ENCODE measurements at places on chromosomes 4 and X.

DNA sequence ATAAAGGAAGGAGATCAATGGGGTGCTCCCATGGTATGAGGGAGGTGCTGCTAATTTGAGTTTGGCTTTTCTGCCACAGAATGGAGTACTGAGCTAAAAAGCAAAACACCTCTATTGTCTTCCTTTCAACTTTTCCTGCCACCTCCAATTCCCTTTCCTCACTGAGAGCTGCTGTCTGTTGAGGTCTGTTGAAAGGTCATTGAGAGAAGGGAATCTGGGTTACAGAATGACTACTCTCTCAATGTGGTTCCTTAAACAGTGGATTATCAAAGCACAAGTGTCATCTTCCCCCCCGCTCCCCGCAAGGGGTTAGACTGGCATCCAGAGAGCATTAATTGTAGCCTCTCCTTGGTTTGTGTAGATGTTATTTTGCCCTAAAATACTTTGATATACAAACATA is 10.7 kb downstream of the USP9X start:
- DNase-seq, result no peak

GRCh38 chrX:68690936-68691501 is 43.6 kb downstream of the STARD8 start:
- DNase-seq, result no peak

DNA sequence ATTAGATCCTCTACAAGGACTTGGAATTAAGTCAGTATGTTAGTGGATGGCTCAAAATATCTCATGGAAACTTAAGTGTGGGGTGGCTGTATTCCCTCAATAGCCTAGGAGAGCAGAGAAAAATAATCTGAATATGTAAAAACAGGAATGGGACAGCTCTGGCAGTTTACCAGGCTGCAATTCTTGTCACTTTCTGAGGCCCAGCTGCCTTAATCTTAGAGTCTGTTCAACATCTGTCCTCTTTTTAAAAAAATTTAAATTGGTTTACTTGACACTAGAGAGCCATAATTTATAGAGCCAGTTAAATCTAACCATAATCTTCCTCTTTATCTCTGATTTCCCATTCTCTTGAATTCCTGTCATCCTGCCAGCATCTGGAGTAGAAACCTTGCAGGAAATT is 109.2 kb upstream of the CXCL13 start:
- no peak for DNase-seq

GRCh38 chr4:56782019-56782418 is 39.5 kb downstream of the SPINK2 start:
- DNase-seq, result no peak

- no peak for DNase-seq
Observed at GRCh38 chr4:48914311-48914710, 7.7 kb upstream of the OCIAD2 start.

- no peak for DNase-seq
Observed at GRCh38 chrX:71107762-71108360, 1.3 kb upstream of the CXorf65 start.

DNA sequence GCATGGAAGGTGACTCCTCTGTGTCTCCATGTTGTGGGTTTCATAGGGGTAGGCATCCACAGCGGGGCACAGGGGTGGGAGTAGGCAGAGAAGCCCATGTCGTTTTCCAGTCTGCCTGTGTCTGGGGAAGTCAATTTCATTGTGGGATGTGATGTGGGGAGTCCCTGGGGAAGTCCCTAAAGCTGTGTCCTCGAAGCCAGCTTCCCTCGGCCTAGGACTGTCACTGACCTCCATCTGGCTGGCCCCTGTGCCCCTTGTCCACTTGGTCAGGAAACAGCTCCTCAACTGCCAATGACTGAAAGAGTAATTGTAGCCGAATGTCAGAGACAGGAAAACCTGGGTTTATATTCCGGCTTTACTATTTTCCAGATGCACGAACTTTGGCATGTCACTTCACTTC is 109.6 kb downstream of the DRD5 start:
- DNase-seq, result no peak

DNA sequence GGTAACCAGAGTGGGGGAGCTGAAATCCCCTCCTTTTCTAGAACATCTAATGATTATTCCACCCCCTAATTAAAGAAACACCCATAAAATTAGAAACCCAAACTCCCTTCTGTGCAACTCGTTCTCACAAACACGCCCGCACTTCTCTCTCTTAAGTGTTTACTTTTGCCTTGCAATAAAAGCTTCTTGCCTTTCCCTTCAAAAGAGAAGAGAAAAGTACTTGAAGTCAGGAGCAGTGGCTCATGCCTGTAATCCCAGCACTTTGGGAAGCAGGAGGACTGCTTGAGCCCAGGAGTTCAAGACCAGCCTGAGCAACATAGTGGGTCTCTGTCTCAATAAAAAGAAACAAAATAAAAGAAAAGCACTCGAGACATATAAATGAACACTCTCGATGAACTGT is 3.6 kb upstream of the GPR173 start:
- no peak for DNase-seq

- peak; percentile 1 for DNase-seq
Observed at GRCh38 chr4:76214177-76214675, 602 bp upstream of the SCARB2 start.

GRCh38 chr4:83043801-83044407 is 8.9 kb downstream of the COPS4 start:
- no peak for DNase-seq

DNA sequence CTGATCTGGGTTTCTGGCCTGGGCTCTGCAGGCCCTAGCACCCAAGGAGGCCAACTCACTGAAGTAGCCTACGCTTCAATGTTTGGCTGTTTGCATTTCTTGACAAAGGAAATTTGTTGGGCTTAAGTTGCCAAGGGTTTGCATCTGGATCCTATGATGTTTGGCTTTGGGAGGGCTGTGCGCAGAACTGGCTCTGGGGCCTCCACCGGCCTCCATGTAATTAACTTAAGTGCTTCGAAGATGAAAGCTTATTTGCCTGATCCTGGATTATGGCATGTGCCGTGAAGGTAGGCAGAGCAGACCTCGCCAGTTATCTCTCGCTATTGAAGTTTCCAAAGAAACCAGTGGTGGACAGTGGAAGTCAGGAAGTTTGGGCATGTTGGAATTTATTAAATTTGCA is 124.3 kb upstream of the STX18 start:
- no peak for DNase-seq

GRCh38 chrX:111199505-111199904 is 70.8 kb downstream of the CAPN6 start:
- no peak for DNase-seq

DNA sequence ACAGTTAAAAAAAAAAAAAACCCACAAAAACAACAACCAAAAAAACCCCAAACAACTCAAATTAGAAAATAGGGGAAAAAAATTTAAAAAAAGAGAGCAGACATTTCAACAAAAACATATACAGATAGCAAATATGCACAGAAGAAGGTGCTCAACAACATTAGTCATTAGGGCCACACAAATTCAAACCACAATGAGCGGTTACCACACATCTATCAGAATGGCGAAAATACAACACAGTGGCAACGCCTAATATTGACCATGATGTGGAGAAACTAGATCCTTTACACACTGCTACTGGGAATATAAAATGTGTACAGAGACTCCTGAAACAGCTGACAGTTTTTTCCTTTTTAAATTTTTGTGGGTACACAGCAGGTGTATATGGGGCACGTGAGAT is 19.4 kb downstream of the LYAR start:
- DNase-seq, result no peak

DNA sequence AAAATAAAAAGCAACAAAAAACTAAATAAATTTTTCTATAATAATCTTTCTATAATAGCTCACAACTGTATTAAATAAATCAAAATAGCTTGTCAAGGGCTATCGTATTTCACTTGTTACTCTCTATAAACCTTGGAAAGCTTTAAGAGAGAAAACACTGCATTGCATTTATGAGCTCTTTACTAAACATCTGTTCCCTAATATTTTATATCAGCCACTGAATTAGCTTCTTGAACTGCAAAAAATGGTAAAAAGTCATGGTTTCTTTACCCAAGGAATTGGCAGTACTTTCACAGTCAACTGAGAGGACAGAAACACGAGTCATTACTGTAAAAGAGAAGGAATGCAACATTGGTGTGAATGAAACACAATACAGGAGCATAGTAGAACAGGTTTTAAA is 671.2 kb downstream of the PCDH18 start:
- DNase-seq, result no peak

DNA sequence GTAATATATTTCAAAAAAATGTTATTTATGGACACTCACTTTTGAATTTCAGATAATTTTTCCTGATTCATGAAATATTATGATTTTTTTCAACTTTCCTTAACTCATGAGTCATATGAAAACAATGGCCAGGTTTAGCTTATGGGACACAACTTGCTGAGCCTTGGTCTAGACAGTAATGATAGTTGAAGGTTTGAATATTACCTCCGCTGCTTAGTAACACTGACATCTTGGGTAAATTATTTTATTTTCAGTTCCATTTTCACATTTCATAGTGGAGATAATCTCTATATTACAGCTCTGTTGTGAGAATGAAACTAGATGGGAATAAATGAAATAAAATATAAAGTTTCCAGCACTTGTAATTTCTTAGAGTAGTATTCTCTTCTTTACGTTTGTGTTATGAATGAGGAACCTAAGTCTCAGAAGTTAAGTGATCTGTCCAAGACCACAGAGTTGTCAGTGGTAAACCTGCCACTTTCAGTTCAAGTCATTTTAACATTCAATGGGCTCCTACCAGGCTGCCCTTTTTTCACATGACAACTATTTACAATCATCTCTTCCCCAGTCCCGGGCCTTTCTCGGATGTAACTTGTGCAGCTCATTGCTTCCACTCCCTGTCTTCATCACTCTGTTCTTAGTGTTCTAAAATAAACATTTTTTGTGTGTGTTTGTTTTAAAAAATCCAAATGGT is 46.8 kb upstream of the GC start:
- no peak for DNase-seq

DNA sequence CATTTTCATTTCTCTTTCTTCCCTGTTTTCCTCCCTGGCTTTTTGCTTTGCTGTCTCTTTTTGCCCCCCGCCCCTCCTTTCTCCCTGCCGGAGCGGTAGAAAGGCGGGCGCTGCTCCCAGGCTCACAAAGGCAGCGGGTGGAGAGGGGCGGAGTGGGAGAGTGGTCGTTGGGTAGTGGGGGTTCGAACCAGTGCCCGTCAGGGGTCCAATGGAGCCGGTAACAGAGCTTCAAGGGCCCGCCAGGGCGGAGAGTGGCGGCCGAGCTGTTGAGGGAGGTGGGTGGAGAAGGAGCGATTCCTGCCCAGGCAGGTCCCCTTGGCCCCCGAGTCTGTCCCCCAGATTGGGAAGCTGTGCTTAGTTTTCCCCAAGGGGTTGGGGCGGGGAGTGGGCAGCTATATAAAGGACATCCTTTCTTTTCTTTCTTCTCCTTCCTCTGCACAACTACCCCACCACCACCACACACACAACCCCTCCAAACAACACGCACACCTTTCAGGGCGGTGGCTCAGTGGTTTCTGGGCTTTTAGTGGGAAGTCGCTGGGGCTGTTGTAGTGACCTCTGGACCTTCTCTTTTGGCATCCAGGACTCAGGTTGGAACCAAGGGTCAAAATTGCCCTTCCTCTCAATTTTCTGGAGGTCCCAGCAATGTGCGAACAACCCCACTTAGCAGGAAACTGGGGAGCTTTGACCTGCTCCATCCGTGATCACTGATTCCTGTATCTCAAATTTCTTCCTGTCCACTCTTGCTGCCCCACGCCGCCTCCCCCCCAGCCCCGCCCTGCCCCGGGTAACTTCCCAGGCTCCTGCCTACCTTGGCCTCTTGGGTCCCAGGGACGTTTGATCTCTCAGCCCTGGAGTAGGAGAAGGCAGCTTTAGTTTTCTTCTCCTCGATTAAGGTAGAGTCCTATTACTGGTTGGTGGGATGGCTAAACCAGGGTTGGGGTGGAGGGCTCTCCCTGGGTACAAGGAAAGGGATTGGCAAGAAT is 1.9 kb downstream of the EFNB1 start:
- no peak for DNase-seq

DNA sequence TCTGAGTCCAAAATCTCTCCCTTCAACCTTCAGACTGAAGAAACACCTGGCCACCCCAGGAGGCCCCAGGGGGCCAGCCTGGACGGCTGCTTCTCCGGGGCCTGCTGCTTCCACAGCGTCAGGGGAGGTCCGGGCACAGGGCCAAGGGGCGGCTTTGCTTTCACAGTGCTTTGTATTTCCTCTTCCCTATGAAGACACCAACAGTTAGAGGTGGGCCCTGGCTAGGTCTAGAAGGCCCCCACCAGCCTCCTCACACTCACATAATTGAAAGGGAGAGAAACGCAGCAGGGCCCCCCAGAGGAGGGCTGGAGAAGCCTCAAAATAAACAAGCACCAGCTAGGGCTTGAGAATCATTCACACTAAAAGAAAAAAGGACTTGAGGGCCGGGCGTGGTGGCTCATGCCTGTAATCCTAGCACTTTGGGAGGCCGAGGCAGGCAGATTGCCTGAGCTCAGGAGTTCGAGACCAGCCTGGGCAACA is 17.8 kb downstream of the SCD5 start:
- peak; percentile 30 for DNase-seq

DNA sequence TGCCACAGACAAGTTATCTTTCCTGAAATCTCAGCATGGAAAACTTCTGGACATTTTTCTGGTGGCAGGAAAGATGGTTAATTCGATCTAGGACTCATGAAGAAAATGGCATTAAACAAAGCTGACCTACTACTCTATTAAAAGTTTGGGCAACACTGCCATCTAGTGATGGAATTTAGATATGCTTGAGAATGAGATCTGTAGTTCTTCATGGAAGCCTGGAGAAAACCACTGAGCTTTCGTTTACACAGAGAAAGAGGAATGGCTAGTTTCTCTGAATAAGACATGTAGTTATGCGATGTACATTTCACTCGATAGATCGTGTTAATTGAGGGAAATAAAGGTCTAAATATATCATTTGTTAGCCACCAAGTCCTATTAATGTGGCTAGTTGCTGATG is 51.7 kb upstream of the CHRDL1 start:
- peak; percentile 51 for DNase-seq

DNA sequence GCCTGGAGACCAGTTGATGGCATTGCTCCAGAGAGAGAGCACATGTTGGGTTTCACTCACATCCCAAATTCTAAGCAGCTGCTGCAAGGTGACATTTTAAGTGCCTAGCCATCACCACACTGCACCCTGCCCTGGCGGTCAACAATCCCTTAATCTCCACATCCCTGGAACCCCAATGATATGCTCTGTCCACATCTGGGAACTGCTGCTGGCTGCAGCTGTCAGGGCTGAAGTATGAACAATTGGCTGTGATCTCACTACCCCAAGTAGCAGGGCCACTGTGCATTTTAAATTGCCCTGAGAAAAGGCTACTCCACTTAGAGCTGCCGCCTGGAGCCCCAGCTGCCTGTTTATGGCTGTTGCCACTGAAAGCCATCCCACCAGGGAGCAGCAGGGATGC is 190.6 kb downstream of the ACTRT1 start:
- no peak for DNase-seq

GRCh38 chr4:74366367-74366911 is 1.5 kb downstream of the EREG start:
- DNase-seq, result no peak

GRCh38 chr4:146051728-146052391 is 113.2 kb upstream of the ZNF827 start:
- DNase-seq, result no peak

- no peak for DNase-seq
Observed at GRCh38 chr4:120263618-120264017, 197.0 kb upstream of the MAD2L1 start.

GRCh38 chrX:17828171-17828570 is 32.9 kb downstream of the RAI2 start:
- no peak for DNase-seq

All from ACHN (cell line).